ENCODE measurements at places on chromosomes 12 and 14.

DNA sequence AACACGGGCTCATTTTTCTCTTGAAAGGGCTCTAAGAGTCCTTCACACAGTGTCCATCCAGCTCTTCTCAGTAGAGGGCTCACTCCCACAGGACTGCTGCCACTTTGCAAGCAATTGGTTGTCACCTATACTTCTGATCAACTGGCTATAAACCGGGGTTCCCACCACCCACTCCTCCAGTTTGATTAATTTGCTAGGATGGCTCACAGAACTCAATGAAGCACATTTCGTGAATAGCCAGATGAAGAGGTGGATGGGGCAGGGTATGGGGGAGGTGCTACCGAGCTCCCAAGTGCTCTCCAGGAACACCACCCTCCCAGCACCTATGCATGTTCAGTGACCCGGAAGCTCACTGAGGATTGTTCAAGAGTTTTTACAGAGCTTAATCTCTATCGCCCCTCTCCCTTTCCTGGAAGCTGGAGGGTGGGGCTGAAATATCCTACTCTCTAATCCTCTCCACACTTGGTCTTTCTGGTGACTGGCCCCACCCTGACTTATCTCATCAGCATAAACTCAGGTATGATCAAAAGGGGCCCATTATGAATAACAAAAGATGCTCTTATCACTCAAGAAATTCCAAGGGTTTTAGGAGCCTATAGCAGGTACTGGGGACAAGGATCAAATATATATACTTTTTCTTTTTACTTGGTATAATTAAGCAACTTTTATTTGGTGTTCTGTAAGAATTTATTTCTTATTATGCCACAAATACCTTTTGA lies 13.9 kb upstream of the EGLN3 start:
- no peak for DNase-seq

- no peak for DNase-seq
Measured at GRCh38 chr12:49790741-49791555, 37.3 kb downstream of the NCKAP5L start.

DNA sequence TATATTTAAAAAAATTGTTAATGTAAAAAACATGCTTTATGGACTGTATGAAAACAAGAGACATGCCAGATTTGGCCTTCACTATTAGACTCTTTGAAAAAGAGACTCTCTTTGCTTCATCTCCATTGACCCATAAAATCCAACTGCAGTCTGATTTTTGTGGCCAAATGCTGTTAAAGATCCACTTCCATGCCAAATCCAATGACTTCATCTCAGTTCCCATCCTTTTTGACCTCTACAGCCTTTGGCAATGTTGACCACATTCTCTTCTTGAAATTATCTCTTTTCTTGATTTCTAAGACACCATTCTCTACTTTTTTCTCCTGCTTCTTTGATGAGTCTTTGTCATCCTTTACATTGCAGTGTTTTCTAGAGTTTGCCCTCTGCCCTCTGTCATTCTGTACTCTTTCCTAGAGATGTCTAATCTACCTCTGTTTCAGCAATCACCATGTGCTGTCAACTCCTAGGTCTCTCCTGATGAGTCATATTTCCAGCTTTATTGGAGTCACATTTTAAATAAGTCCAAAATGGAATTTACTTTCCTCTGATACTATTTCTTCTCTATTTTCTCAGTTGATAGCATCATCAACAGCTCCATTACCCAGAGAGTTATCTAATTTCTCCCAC lies 2.4 kb downstream of the TMPRSS12 start:
- no peak for DNase-seq

- no peak for DNase-seq
Measured at GRCh38 chr14:99511421-99512109, 30.4 kb downstream of the CCNK start.

DNA sequence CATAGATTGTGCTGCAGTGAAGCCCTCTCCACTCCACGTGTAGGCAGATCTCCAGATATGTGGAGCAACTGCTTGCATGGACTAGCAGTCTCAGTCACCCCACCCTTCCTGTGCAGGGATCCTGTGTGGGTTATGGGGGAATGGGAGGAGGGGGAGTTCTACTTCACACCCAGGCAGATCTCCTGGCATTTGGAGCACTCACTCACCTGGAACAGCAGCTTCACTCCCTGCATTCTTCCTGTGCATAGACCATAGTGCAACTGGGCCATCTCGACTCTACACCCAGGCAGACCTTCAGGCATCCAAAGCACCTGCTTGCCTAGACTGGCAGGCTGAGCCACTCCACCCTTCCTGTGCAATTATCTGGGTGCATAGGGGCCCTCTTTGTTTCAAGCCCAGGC lies 96.0 kb upstream of the PCED1B start:
- DNase-seq = no peak

DNA sequence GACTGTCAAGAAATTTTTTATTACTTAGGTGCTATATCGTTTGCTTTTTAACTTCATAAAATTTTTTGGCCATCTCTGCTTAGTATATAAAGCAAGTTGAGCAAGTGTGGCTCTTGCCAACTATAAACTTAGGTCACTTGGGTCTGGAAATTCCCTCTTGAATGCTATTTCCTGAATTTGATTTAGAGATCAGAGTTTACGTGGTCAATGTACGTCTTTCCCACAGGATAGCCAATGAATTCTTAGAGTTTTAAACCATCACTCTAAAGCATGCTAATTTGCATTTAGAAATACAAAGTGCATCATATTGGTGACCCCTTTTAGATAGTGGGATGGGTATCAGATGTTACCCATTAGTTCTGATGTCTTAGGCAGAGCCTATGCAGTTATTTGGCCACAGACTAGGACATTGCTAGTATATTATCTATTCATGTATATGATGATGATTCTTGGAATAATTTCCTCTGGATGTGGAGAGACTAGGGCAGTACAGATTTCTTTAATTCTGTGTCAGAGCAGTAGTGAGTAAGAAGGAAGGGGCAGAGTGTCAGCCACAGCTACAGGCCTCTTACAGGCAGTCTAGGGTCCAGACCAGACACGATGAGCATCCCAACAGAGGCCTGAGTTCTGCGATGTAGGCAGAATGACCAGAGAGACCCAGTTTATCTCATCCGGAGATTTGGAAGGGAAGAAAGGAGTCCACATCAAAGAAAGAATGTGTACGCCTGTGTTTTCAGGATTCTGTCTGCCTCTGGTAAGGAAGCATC lies 30.3 kb downstream of the SCN8A start:
- no peak for DNase-seq

All from activated CD8-positive, alpha-beta memory T cell treated with anti-CD3 and anti-CD28 coated beads for 48 hours (primary cell).